SJSA1 (cell line): ENCODE measurements at places on chromosomes 6 and 20. TPM values are rescaled to one million over a fixed set of nuclear protein-coding genes. Genes with fewer than 3 reads are reported as not detected.
A peak's percentile ranks its signal among the peaks of the same experiment; 100 is the strongest.

DNA sequence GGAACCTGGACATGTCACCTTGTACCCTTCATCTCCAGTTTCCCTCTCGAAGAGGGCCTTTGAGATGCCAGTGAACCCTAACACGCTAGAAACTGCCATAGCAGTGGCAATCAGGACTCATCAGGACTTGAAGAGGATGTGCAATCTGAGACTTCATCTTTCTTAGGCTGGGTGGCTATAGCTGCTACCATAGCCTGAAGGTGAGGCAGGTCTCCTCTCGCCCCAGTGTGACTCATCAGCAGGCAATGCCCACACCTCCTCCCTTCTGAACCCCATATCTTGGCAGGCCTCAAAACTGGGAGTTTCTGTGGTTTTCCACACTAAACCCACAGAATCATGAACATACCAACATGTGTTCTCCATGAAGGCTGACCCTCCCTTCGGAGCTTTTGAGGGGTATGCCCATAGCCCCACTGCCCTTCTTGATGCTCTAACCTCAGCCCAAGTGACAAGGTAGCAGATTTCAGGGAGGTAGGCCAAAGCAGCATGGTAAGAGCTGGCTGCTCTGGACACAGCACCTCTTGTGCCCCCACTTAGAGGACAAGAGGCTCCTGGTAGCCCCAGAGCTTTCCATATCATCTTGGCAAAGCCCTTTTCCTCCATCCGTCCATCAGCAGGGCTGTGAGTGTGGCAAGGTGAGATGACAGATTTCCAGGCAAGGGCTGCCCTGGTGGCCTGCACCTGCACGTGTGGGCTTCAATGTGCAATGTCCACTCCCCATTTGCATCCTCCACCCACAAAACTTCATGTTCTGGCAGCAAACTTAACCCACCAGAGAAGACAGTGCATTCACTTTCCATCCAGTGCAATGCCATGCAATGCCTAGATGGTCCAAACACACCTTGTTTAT is 2.6 kb downstream of the BLCAP start:
- DNase-seq, result no peak

SIRPA gene
- 2.4 and 4.7 TPM in 2 replicates for total RNA-seq

DNA sequence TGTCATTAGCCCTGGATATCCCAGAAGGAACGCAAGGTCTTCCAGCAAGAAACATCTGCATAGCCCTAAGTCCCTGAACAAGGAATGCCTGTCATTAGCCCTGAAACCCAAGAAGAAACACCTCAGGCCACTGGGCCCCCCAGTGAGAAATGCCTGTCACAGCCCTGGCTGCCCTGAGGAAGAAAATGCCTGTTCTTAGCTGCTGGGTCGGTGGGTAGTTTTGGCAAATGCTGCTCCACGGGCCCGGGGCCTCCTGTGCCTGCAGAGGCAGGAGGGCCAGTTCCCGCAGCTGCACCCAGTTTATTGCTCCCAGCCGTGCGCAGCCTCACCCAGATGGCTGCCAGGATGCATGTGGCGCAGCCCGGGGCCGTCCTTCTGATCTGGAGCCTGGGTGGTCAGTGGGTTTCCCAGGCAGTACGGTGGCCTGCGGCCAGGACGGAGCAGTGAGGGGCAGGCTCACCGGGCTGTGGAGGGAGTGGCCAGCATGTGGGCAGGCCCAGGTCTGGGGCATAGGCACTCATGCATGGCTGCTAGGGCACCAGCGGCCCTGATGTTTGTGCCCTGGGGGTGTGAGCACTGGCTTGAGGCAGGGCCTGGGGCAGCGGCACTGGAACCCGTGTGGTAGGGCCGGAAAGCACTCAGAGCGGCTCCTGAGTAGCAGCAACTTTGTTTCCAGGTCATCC is 219.0 kb downstream of the ERMARD start:
- DNase-seq, result peak; percentile 33

DNA sequence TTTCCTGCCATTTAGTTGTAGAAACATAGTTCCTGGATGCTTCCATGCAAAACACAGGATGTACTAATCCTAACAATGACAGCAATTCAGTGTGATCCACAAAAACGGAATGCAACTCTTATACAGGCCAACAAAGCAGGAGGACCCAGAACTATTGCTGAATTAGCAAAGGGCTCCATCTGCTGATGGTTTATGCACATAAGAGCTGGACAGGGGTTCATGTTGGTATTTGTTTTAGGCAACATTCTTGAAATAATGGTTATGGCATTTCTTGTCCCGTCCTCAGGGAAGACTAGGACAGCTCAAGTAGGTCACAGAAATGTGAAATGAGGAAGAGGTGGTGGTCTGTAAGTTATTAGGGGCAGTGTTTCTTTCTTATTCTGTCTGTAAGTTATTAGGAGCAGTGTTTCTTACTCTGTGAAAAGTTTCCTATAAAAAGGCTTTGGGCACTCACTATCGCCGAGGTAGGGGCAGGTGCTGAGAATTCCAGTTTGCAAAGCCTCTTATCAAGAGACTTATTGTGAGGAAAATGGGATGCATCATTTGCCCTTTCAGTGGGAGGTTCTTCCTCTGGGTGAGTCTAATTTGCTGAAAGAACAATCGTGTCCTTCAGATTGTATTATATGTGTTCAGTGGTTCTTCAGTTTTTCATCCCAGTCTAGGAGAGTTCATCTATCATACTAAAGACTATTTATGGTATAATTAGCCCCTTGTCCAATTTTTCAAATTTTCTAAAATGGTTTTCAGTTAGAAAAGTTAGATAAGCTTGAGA is 171.1 kb downstream of the MCHR2 start:
- DNase-seq, result peak; percentile 4

- peak; percentile 88 for DNase-seq
Observed at GRCh38 chr6:73704260-73704659, 8.3 kb downstream of the CD109 start.

- no peak for DNase-seq
Observed at GRCh38 chr20:48627737-48628128, 200.1 kb downstream of the PREX1 start.

DNA sequence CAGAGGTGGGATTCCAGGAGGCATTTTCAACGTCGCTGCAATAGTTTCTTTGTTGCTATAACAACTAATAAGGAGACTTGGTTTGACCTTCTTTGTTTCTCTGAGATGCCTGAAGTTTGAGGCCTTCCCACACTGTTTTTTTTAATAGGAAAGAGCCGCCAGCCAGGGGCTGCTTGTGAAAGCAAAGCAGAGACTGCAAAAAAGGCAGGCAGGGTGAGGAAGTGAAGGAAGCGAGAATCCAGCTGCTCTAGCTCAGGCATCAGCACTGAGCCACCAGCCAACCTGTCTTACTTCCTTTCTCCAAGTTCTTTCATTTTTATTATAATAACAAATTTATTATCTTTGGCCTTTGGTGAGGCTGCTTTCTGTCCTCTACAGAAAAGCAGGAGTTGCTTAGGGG is 179.1 kb downstream of the DOK5 start:
- DNase-seq, result no peak

GRCh38 chr6:16243055-16243454 is 4.7 kb downstream of the GMPR start:
- DNase-seq, result peak; percentile 68

DNA sequence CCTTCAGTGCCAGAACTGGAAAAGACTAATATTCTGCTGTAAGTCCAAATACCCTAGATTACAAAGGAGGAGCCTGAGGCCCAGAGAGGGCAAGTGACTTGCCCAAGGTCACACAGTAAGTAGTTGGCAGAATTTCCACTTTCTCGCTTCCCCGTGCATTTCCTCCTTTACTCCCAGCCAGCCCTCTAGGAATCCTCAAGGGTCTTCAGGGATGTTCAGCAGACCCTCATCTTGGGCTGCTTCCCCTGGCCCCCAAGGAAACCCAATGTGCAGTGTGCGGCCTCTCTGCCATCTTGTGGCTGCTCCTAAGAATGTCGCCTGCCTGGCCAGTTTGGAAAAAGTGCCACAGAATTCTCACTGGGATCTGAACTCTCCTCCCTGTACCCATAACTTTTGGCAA is 217.7 kb upstream of the LRFN2 start:
- no peak for DNase-seq

DNA sequence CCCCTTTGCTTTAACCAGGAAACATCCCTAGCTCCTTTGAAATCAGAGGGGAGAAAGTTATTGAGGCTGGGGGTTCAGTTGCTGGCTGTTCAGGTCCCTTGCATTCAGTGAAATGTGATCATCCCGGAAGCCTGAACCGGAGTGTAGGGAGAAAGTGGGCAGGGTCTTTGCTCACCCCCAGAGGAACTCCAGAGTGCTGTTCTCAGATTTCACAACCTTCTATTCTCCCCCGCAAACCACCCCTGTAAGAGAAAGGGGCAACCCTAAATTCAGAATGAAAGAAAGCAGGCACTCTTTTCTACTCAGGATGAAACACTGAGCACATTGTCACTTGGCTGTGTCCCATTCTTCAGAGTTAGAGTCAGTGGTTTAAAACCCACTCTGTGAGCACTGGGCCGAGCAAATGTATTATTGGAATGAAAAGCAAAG is 139.8 kb downstream of the KHDC1L start:
- no peak for DNase-seq

GRCh38 chr6:165722022-165722421 is 59.0 kb upstream of the PDE10A start:
- DNase-seq, result no peak

SLC26A8 gene
- total RNA-seq, result not detected in 2 replicates

DNA sequence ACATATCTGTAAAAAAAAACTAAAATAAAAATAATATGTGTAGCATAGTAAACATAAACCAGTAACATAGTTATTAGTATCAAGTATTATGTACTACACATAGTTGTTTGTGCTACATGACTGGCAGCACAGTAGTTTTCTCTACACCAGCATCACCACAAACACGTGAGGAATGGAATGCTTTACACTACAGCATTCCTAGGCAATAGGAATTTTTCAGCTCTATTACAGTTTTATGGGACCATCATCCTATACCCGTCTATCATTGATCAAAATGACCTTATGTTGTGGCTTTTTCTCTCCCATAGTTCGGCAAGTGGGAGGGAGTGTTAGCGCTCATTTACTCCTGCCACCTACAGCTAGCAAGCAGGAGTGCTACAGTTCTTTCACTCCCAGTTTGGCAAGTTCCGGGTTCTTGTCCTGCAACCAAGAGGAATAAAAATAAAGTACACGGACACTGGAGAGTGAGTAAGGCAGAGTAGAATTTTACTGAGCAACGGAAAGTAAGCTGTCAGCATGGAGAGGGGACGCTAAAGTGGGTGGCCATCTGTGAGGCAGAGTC is 196.8 kb upstream of the HSF2 start:
- no peak for DNase-seq

- no peak for DNase-seq
Observed at GRCh38 chr6:23176471-23176870, 607.1 kb downstream of the HDGFL1 start.

DNA sequence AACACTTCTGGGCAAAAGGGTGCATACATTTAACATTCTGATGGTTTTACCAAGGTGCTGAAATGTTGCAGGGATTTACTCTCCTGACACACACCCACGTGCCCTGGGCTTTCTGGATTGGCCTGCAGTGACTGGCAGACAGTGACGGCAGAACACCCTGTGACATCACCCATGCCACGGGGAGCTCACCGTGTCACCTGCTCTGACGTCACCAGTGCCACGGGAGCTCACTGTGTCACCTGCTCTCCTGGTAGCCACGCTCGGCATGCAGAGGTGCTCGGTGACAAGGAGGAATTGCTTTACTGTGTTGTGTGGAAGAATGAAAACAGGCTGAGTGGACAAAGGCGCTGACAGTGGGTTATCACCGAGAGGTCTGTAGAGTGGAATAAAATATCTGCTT is 99.3 kb downstream of the RAMACL start:
- DNase-seq, result no peak

SLC22A16 gene
- not detected in 2 replicates for total RNA-seq

GRCh38 chr6:118677193-118677592 is 25.8 kb upstream of the CEP85L start:
- no peak for DNase-seq

GRCh38 chr6:113103634-113104361 is 753.3 kb upstream of the MARCKS start:
- DNase-seq, result peak; percentile 58

DNA sequence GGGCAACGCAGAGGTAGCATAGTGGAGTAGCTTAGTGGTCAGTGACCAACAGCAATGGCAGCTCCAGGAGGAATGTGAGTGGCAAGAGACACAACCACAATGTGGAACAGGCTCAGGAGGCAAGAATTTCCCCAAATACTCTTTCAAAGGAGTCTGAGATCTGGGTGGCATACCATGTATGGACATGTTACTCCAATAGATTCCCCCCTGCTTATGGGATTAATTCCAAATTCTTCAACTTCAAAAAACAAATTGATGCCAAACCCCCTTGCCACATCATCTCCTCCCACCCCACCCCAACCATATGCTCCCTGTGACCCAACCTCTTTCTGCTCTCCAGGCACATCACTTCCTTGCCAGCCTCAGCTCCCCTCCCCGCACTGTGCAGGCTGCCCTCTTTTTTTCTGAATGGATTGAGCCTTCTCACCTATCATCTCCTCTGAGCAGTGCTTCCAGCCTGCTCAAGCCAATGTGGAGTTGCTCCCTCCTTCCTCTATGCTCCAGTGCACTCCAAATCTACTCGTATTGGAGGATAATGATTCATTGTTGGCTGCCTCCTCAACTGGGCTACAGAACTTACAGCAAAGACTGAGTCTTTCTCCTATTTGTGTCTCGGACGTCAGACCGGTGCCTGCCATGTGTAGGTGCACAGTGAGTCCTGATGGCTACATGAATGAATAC is 93.0 kb upstream of the CEP85L start:
- DNase-seq, result peak; percentile 73

- no peak for DNase-seq
Observed at GRCh38 chr6:111549168-111549567, 56.5 kb downstream of the TRAF3IP2 start.

RPRD1B gene
- total RNA-seq, result 27.9 and 50.7 TPM in 2 replicates

DNA sequence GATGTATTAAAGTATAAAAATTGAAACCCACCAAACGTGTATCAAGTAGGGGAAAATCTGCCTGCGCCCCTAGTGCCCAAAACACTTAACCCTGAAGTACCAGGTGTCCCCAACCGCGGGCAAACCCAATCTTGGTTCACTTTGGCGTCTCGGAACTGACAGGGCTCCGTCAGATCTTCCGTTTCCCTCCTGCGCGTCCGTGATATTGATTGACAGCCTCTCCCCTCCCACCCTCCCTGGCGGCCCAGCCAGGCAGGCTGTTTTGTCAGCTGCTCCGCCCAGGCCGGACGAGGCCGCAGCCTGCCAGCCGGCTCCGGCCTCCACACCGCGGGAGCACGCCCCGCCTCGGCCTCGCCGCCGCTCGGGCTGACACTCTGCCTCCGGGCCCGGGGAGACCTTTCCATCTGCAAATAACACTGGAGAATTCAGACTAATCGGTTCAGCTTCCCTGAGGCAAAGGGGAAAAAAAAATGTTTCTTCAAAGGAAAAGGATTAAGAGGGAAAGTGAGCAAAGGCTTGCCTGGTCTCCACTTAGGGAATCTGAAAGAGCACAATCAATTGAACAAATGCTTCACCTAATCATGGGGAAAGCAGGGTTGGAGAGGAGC is 234.9 kb upstream of the MCHR2 start:
- peak; percentile 85 for DNase-seq

C6orf58 gene
- total RNA-seq, result not detected in 2 replicates
